Stimulated activated CD4-positive, alpha-beta T cell treated with anti-CD3 and anti-CD28 coated beads, TNF-alpha, amount 100 ng/mL, for 24 hours (primary cell): ENCODE measurements at places on chromosomes 7 and 10.

DNA sequence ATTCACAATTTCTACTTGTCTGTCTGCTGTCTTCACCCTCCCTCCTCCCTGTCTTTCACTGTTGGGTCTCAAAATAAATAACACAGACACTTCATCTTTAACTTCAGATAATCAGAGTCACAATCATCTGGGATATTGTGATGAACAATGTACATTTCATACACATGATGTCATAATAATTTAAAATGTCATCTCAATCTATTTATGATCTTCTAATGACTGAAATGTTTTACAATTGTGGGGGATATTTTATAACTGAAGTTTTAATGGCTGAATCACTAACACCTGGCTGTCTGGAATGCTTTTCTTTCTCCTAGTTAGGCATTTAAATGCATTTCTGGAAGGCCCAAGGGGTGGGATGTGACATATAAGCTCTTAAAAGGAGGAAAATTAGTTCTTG is 859.8 kb downstream of the LRMDA start:
- DNase-seq: no peak

DNA sequence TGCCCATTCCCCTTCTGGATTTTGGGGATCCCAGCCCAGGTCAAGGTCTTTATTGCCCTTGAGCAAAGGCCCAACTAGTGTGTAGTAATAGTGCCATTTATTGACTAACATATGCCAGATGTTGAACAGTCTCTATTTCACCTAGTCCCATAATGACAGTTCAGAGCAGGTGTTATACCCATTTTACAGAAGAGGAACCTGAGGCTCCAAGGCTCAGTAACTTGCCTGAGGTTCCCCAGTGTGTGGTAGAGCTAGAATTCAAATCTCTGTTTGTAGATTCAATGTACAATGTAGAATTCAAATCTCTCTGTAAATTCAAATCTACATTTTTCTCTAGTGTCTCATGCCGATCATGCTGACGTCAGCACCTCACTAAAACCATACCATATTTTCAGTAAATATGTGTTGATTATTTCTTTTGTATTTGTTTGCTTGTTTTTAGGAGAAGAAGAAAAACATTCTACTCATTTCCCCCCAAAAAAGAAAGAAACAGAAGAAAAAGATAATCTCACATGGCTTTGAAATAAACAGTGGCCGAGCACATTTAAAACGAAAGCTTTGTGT is 329.7 kb downstream of the PRPF18 start:
- DNase-seq: no peak

GRCh38 chr10:43899224-43899959 is 250.7 kb upstream of the ZNF32 start:
- DNase-seq: no peak

- no peak for DNase-seq
Measured at GRCh38 chr10:126259760-126260479, 128.4 kb downstream of the ADAM12 start.

DNA sequence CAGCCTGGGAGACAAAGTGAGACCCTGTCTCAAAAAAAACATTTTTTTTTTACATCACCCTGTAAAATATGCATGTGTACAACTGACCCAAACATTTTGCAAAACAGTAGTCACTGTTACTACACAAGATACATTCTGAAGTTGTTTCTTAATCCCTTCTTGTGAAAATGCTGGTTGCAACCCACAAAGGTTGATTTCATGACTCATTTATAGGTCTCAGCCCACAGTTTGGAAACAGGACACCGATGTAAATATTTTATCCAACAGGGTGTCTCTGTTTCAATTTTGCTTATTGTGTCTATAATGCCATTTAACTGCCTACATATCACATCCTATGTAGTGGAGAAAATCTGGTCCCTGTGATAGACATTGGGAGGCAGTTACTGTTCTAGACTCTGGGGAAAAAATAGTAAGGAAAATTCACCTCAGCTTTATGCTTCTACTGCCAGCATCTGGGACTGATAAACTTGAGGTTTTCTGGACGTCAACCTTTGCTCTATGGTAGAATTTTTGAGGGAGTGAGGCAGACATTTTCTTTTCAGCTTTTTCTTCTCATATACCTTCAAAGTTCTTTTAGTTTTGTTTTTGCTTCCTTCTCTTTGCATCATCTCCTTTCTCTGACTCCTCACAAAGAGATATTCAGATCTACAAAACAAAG is 1.6 kb upstream of the RAB19 start:
- no peak for DNase-seq

DNA sequence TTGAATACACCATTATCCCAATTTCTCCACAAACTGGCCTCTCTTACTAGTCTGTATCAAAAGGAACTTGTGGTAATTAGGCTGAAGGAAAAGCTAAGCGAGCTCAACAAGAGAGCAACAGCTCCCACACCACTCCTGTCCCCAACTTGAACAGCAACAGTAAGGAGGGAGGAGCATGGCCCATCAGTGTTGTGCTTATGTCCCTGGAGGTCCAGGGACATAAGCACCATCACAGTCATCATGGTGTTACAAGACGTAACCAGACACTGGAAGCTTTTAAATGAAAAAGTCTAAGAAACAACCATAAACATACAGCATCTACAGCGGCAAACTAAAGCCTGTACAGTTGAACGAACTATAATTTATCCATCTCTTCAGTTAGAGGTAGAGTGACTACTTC is 989 bp downstream of the ERLIN1 start:
- DNase-seq: no peak

DNA sequence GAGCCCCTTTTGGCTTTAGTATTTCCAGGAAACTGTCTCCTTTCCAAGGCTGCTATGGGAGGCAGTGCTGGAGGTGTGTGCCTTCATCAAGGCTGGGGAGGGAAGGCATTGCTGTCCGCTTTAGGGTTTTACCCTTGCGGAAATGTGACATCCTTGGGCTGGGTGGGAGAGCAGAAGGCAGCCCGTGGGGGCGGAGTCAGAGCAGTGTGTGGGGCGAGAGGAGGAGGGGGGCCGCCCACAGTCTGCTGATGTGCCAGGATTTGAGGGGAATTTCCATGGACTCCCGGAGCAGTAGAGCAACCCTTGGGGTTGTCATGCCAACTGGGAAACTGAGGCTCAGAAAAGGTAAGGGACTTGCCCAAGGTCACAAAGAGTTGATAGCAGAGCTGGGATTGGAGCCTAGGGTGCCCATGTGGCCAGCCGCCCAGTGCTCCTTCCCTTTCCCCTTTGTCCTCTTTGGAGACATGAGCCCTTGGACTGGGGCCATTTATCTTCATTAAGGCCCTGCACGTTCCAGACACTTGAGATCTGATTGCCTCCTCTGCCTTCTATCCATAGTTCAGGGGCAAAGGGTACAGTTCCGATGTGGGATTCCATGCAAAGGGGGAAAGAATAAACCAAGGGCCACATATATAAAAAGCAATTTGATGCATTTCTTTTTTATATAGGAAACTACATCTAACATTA is 22.2 kb downstream of the TSPAN15 start:
- DNase-seq: no peak

DNA sequence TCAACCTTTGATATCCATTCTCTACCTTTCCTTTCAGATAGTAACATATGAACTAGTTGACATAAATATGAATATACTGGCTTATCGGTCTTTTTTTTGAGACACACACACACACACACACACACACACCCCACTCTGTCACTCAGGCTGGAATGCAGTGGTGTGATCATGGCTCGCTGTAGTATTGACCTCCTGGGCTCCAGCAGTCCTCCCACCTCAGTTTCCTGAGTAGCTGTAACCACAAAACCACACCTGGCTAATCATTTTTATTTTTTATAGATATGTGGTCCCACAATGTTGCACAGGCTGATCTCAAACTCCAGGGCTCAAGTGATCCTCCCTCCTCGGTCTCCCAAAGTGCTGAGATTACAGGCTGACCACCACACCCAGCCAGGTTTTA is 14.2 kb upstream of the NT5C3A start:
- DNase-seq: no peak

DNA sequence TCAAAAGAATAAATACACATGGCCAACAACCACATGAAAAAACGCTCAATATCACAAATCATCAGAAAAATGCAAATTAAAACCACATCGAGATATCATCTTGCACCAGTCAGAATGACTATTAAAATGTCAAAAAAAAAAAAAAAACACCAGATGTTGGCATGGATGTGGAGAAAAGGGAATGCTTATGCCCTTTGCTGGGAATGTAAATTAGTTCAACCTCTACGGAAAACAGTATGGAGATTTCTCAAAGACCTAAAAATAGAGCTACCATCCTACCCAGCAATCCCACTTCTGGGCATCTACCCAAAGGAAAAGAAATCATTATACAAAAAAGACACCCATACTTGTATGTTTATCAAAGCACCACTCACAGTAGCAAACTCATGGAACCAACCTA is 45.0 kb upstream of the DIP2C start:
- no peak for DNase-seq

DNA sequence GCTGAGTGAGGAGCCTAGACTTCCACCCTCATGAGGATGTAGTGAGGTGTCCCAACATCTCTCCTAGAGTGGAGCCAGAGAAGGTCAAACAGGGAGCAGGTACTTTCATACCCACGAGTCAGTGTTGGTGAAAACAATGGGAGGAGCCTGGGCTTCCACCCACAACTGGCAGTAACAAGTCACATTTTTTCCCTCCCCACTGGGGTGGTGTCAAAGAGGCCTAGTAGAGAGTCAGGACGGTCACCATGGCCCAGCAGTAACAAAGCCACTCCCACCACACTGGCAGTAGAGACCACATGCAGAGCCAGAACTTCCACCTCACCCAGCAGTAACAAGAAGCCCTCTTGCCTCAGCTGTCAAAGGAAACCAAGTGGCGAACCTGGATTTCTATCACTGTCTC is 280.2 kb upstream of the IMMP2L start:
- no peak for DNase-seq

- DNase-seq: no peak
Measured at GRCh38 chr10:11535346-11535959, 76.0 kb downstream of the USP6NL start.

GRCh38 chr7:14125998-14126397 is 136.5 kb upstream of the ETV1 start:
- no peak for DNase-seq

GRCh38 chr10:74901301-74901700 is 74.9 kb downstream of the KAT6B start:
- DNase-seq: no peak

DNA sequence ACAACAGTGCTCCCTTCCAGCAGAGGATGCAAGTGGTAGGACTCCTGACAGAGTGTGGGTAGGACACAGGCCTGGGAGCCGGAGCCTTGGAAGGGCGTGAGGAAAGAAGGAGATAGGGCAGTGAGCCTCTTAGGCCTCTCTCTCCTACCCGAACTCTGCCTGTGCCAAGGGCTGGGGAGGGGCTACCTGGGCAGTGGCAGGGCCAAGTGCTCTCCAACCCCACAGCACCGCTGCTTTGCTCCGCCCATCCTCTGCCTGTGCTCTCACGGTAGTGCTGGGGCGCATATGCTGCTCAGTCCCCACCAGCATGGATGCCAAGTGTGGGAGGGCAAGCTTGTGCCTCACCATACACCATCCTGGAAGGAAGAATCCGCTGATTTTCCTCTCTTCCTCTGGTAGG is 7.5 kb downstream of the FAM131B start:
- no peak for DNase-seq

- DNase-seq: no peak
Measured at GRCh38 chr10:28246023-28246422, 56.8 kb downstream of the MPP7 start.

DNA sequence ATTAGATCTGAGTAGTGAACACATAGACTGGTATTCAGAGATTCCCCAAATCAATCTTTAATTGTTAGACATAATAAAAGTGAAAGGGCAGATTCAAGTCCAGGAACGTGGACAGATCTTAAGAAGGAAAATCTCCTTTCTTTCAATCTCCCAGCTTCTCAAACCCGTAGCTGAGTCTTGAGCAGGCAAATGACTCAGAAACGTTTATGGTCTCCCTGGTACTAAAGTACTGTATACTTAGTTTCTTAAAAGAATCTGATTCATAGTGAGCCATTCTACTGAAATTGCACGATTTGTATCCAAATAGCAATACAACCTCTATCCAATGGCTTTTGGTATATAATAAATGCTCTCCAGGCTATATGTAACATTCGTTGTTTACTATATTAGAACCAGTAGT is 140.4 kb upstream of the RHEB start:
- no peak for DNase-seq

GRCh38 chr10:68462536-68462935 is 9.2 kb downstream of the DNA2 start:
- DNase-seq: no peak

GRCh38 chr10:86300931-86301830 is 65.4 kb downstream of the GRID1 start:
- DNase-seq: no peak

- DNase-seq: no peak
Measured at GRCh38 chr7:70266186-70266585, 667.9 kb downstream of the AUTS2 start.

DNA sequence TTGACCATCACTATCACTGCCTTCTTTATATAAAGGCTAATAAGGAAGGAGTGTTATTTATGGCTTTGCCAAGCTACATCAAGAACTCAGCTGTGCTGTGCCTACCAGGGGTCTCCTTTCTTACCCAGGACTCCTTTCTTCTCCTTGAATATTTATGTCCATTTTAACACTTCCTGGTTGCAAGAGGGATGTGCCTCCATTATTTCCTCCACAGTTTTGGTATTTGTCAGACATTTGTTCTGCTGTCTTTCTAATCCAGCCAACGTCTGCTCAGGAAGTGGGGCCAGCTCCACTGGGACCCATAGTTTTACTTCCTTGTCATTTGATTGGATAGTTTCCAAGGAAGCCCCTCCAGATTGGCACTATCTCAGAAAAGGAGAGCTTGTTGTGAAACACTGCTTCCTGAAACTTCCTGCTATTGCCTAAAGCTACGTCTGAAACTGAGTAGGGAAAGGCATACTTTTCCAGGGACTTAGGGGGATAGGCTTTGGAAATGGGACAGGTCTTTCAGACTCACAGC is 6.6 kb upstream of the STRIP2 start:
- no peak for DNase-seq

DNA sequence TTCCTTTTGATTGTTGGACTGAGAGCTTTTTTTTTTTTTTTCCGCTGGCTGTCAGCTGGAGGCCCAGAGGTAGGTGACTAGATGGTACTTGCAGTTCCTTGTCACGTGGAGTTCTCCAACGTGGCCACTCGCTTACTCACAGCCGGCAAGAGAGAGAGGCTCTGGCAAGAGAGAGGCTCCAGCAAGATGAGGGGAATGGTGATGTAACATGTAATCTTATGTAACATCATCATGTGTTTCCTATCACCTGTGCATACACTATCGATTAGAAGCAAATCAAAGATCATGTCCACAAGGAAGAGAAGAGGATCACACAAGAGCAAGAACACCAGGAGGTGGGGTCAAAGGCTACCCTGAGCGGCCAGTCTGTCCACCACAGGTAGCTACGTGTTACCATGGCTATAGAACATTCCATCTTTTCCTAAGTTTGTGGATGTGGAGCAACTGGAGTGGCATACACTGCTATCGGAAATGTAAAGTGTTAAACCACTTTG is 4.0 kb upstream of the BORCS7 start:
- no peak for DNase-seq

GRCh38 chr10:48233559-48234005 is 40.9 kb downstream of the FRMPD2 start:
- DNase-seq: no peak

- peak; percentile 22 for DNase-seq
Measured at GRCh38 chr10:77836299-77836820, 90.2 kb downstream of the DLG5 start.
